ENCODE measurements at places on chromosomes 5 and 9.
A peak's percentile ranks its signal among the peaks of the same experiment; 100 is the strongest.

DNA sequence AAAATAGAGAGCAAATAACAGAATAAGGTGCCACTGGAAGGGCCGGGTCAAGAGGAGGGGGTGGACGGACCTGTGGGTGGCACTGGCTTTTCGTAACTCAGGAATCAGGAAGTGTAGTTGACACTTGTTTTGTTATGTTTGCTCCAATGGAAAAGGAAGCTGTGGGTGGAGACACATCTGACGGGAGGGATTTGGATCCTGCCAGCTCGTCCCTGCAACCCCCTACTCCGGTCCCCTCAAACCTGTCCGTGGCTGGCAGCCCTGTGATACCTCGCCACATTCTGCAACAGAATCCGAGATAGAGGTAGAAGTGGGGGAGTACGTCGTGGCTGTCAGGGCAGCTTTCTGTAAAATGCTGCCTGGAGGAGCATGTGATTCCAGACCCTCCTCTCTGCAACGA, 104.2 kb upstream of the IER5L start:
- DNase-seq = no peak

DNA sequence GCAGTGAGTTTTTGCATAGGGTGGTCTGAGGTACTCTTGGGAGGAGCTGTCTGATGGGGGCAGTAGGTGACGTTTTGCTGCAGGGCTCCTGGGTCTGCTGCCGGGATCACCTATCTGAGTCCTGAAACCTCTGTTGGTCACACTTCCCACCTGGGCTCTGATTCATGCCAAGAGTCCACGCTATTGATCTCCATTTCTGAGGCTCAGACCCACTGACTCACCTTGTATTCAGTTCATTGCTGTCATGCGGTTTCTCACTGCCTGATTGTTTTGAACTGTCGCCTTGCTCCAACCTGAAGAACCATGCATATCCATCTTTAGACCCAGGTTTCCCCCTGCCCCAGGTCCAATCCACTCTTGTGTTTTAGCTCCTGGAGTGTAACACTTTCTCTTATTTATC, 101.3 kb downstream of the NPR3 start:
- no peak for DNase-seq

GRCh38 chr9:93617273-93617672, 40.9 kb downstream of the PHF2 start:
- DNase-seq = no peak

DNA sequence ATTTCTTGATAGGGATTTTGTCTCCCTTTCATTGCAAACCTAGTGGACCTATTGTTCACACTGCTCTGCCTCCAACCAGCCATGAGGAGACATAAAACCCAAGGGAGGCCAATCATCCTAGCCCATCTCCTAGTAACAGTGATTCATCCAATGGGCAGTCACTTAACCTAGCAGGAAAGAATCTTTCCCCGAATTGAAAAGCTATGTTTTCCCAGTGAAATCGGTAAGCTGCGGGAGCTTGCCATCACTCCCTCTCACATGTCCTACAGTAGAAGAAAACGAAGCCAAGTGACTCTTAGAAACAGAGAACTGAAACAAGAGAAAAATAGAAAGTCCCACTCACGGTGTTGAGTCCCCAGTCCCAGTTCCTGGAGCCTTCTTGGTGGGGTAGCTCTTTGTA, 123.3 kb downstream of the SUSD1 start:
- no peak for DNase-seq

- no peak for DNase-seq
These were observed 925 bp upstream of the SAPCD2 start for GRCh38 chr9:137071282-137071681.

DNA sequence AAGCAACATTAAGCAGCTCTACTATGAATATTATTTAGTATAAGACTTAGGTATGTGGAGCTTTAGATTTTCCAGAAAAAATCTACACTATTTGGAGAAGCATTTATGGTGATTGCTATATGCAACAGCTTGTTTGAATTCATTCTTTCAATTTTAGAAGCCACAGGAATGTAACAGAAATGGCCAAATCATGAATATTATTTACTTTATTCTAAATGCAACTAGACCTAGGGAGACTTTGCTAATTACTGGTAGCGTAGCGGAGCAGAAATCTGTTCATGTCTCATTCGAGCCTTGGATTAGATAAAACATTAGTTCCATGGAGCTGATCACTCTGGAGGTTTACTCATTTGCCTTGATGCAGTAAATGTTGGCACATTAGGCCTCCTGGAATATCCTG, 290.2 kb downstream of the ZNF608 start:
- DNase-seq = no peak

- DNase-seq = peak; percentile 96
These were observed 6.0 kb downstream of the B4GALT1 start for GRCh38 chr9:33161011-33161588.

DNA sequence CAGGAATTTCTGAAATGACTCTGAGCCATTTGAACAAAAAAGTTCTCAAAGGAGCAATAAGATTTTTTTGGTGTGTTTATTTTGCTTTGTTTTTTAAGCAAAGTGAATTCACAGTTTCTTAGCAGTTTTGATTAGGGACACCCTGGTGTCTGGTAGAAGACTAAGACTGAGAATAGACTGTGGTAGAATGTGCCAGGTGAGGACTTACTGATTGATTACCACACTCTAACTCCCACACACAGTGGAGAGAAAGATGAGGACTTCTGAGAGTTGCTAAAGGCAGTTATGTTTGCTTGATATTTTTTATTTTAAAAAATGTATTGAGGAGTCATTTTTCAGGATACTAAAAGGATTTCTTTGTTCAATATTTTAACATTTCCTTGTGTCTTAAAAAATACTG, 175.1 kb downstream of the CD180 start:
- DNase-seq = peak; percentile 61

DNA sequence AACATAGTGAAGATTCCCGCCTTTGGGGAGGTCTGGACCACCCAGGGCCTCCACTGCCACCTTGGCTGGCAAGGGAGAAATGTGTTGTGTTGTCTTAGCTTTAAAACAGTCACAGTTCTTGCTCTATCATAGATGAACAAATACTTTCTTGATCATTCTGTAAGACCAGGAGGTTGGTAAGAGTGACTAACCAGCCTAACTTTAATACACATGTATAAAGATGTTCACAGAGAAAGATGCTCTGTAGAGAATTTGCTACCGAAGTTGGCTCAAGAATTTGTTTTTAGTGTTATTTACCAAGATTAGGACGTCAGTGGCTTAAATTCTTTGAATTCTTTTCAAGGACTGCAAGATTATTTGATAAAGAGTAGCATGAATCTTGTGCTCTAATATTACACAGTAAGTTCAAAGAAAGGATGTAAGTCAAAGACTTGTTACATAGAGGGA, 28.4 kb downstream of the GLRX start:
- no peak for DNase-seq

DNA sequence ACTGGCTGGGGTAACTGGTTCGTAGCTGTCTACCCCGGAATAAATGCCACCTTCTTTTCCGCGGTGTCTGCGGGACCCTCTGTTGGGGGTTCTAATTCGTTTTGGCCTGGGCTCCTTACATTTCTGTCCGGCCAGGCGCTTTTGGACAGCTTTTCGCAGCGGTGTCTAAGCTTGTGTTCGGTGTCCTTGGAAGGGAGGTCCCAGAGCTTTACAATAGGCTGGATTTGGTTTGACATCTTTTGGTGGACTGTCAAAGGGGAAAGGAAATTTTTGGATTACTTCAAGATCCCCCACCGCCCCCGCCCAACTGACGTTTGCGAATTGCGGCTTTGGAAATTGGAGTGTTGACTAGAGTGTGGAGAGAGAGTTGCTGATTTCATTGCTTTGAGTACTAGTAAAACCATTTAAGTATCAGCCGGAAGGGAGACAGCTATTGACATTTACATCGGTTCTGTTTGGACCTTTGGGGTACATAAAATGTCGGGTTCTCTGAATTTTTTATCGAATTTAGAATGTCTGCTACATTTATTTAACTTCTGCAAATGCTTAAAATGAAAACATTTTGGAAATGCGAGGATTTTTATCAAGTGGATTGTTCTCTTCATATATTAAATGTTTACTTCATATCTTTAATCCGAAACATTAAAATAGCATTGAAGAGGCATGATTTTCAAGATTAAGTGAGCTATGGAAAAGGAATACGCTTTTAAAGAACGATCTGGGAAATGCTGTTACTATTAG, 4.7 kb upstream of the PURA start:
- DNase-seq = no peak

- DNase-seq = peak; percentile 53
These were observed 15.9 kb downstream of the EXD3 start for GRCh38 chr9:137406876-137407589.

DNA sequence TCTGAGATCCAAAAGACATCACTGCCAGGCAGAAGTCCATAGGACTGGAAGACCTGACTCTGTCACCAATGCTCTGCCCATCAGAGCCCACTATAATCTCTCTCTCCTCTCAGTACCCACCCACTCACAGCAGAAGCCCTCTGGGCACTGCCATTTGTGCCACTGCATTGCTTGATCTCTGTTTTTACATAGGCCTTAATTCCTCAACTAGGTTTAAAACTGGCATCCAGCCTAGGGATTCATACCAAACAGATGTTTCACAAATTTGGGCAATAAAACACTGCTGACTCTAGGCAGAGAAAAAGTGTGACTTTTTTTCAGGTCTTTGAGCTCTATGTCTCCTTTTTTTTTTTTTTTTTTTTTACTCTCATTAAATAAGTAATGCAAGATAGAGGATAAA, 91.1 kb upstream of the RANBP3L start:
- peak; percentile 64 for DNase-seq

DNA sequence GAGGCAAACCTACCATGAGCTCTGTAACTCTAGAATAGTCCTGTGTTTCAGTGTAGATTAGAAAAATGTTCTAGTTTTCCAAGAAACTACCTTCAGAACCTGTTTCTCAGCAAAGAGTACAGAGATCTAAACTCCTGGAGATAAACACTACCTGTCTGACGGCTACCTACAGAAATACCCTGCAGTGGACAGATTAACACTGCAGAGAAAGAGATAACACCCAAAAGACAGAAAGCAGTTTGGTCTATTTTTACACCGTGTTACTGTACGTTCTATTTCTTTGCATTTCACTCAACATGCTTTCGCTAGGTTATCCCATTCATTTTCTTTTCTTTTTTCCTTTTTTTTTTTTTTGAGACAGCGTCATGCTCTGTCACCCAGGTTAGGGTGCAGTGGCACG, 11.6 kb downstream of the SCAI start:
- DNase-seq = no peak

GRCh38 chr9:94182532-94182931, 76.6 kb upstream of the ZNF169 start:
- DNase-seq = no peak

DNA sequence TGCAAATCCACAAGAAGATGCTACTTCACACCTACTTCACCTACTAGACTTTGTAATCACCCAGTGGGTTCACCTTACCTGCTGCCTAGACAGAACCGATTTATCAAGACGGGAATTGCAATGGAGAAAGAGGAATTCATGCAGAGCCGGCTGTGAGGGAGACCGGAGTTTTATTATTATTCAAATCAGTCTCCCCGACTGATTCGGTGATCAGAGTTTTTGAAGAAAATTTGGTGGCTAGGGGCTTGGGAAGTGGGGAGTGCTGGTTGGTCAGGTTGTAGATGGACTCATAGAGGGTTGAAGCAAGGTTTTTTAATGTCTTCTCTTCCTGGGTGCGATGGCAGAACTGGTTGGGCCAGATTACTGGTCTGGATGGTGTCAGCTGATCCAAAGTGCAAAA, 23.4 kb downstream of the SFXN1 start:
- DNase-seq = no peak

DNA sequence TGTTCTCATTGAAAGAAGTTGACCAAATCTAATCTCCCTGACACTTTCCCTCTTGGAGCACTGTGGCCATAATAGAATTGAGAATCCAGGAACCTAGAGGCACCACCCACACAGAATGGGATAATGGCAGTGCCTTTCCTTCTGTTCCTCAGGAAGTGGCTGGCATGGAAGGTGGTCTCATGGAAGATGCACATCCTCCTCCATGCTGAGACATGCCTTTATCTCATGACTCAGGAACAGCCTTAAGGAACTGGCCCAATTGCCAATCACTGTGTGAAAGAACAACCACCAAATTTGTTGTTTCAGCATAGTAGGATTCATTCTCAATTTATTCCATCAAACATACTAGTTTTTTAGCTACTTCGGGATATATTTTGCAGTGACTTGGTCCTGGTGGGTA, 137.5 kb upstream of the RASGRF2 start:
- no peak for DNase-seq

DNA sequence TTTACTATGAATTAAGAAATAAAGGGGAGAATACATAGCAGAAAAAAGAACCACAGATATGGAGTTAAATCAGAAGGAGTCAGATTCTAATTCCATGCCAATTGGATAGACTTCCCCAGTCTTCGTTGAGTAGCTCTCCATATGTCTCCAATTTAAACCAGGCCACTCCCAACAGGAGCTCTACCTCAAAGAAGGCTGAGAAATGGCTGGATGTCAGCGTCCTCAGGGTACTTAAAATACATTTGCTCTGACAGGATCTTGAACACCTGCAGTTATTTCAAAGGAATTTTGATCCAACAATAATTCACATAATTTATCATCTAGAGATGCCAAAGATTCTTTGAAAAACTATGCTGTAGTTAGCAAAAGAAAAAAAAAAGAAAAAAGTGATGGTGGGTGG, 133.9 kb upstream of the FBN2 start:
- DNase-seq = no peak

- no peak for DNase-seq
These were observed 310.4 kb upstream of the IRX4 start for GRCh38 chr5:2193142-2193541.

GRCh38 chr9:33379666-33380389, 22.5 kb downstream of the AQP7 start:
- DNase-seq = no peak

DNA sequence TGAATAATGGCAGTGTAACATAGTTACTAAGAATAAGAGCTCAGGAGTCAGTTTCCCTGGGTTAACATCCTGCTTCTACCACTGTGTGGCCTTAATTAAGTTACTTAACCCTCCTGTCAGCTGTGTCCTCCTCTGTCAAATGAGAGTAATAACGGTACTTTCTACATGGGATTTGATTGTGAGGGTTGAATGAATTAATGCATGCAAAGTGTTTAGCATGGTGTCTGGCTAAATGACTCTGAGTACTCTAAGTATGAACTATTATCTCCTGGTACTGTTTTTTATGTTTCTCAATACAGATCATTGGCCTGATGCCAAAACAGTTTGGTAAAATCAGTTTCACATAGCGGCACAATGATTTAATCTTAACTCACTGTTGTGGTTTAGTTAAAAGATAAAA, 19.6 kb downstream of the ZNF131 start:
- no peak for DNase-seq

- no peak for DNase-seq
These were observed 460.8 kb upstream of the SMARCA2 start for GRCh38 chr9:1554081-1555035.

DNA sequence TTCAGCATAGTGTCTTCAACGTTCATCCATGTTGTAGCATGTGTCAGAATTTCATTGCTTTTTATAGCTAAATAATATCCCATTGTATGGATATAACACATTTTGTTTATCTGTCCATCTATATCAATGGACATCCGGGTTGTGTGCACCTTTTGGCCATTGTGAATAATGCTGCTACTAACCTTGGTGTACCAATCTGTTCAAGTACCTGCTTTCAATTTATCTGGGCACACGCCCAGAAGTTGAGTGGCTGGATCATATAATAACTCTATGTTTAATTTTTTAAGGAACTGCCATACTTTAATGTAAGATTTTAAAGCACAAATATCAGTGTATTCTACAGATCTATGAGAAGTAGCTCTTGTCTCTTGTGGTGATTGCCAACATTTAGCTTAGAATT, 43.5 kb downstream of the SCAI start:
- DNase-seq = no peak

All from MCF 10A (cell line).